ENCODE measurements at places on chromosomes 7 and 10.

- DNase-seq = no peak
Measured at GRCh38 chr10:66505003-66505657, 420.7 kb upstream of the LRRTM3 start.

GRCh38 chr10:21535494-21535965 is 1.5 kb downstream of the MLLT10 start:
- DNase-seq = no peak

GRCh38 chr10:72030762-72031543 is 57.4 kb downstream of the SPOCK2 start:
- DNase-seq = no peak

GRCh38 chr7:92451645-92452044 is 4.4 kb downstream of the GATAD1 start:
- no peak for DNase-seq

- no peak for DNase-seq
Measured at GRCh38 chr7:157272351-157273207, 64.2 kb upstream of the DNAJB6 start.

- DNase-seq = no peak
Measured at GRCh38 chr7:146022776-146023175, 93.8 kb upstream of the CNTNAP2 start.

DNA sequence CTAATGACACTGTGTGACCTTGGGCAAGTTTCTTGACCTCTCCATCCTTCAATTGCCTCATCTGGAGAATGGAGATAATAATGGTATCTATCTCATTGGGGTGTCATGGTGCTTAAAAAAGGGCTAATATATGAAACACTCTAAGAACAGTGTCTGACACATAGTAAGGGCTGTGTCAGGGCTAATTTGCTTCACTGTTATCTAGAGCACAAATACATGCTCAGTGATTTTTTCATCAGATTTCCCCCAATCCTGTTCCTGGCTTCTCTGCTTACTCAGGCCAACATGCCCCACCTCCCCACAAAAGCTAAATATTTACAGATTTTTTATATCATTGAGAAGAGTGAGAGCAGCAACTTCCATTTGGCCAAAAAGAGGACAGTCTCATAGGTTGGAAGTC is 20.6 kb downstream of the WIPF3 start:
- DNase-seq = no peak

DNA sequence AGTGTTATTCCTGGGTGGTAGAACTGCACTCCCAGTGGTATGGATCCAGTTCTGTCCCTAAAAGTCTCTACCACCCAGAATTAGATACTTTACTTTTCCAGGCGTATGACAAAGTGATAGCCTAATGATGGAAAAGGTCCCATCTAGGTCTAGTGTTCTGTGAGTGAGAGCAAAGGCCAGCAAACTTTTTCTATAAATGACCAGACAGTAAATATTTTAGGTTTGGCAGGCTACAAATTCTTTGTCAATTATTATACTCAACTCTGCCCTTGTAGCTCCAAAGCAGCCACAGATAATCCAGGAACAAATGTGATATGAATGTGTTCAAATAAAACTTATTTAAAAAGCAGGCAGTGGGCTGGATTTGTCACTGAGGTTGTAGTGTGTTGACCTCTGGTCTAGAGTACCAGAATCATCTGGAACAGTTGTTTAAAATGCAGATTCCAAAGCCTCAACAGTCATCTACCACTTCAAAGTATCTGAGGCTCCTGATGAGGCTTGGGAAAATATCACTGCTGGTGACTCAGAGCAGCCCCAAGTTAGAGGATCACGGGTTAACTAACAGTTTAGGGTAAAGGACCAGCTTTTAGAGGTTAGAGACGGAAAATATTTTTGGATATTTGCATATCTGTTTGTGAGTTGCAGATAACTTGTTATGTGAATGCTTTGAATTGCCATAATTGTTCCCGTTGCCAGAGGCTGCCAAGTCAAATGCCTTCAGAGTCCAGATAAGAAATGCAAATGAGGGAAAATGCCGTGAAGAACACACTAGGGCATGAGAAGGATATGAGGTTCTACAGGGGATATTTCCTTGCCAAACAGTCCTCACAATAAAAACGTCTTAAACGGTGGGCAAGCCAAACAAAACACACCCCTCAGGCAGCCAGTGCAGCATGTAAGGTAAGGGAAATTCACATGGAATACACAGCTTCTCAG is 19.4 kb downstream of the NRAP start:
- DNase-seq = no peak

DNA sequence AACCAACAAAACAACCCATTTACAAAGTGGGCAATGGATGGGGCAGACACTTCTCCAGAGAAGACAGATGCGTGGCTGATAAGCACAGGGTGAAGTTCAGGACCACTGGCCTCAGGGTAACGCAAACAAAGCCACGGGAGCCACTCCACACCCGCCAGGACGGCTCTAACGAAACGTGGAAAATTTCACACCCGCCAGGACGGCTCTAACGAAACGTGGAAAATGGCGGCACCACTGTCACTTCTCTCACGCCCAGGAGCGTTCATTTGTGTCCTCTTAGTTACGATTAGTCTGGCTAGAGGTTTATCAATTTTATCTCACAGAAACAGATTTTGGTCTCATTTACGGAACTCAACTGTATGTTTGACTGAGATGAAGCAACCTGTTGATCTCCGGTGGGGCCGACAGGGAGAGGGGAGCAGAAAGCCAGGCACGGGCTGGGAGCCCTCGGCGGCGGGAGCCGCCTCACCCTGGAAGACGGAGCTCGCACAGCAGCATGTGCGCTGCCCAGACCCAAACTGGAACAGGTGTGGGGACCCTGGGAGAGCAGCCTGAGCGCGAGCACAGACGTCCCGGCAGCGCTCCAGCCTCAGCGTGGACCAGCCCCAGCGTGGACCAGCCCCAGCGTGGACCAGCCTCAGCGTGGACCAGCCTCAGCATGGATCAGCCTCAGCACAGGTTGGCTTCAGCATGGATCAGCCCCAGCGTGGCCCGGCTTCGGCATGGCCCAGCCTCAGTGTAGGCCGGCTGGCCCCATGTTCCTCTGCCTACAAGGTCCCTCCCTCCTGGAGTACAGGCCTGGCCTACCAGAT is 243.5 kb downstream of the MAD1L1 start:
- no peak for DNase-seq

- no peak for DNase-seq
Measured at GRCh38 chr10:69994262-69994661, 58.4 kb upstream of the MACROH2A2 start.

GRCh38 chr7:2734084-2734686 is 46.2 kb downstream of the AMZ1 start:
- DNase-seq = no peak

GRCh38 chr10:7329219-7329618 is 81.6 kb downstream of the SFMBT2 start:
- DNase-seq = no peak

- no peak for DNase-seq
Measured at GRCh38 chr7:146575903-146576302, 459.3 kb downstream of the CNTNAP2 start.

GRCh38 chr10:94489107-94489506 is 56.5 kb upstream of the HELLS start:
- no peak for DNase-seq

GRCh38 chr7:44622342-44623151 is 16.1 kb downstream of the OGDH start:
- no peak for DNase-seq

- DNase-seq = no peak
Measured at GRCh38 chr7:15015545-15016314, 113.2 kb upstream of the DGKB start.

- DNase-seq = no peak
Measured at GRCh38 chr10:77771851-77772250, 134.2 kb upstream of the KCNMA1 start.

DNA sequence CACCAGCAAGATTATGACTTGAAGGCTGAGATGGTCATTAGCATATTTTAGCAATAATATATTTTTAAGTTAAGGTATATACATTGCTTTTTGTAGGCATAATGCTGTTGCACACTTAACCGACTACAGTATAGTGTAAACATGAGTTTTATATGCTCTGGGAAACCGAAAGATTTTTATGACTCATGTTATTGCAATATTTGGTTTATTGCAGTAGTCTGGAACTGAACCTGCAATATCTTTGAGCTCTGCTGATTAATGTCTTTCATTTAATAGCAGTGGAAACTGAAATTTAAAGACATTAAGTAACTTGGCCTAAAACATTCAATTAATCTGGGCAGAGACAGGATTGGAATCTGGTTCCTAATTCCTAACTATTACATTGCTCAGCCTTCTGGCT is 266.7 kb upstream of the PLXDC2 start:
- no peak for DNase-seq

DNA sequence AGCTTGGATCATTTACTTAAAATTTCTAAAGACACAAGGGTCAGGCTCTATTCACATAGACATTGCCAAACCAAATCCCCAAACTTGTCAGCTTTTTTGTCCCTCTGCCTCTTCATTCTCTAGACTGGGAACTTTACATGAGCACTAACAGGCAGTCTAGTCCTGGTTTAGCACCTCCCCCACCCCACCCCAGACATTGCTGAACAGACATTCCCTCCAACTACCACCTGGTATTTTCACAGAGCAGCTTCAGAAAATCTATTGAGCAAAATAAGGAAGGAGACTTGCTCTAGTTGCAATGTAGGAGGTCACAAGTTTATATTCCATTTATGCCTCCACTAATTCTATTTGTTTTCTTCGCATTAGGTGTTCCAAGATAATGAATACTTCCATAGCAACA is 56.8 kb upstream of the AASS start:
- DNase-seq = no peak

DNA sequence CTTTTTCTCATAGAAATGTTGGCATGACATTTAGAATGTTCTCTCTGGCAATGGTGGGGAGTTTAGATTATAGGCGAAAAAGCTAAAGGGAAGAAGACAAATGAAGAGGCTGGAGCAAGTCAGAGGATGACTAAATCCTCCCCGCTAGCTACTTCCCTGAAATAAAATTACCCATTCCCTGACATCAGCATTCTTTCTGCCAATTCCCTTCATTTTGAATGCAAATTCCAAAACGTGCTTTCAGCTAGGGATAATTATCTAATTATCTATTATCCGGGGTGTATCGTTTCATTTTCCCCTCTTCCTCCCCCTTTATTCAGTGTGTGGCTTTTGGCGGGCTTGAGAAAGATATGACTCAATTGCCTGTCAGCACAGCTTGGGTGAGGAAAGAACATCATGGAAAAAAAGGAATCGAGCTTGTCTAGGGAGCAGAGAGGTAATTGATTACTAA is 672.3 kb downstream of the TNS3 start:
- DNase-seq = no peak

- DNase-seq = no peak
Measured at GRCh38 chr7:36048141-36048901, 104.7 kb upstream of the EEPD1 start.

- DNase-seq = no peak
Measured at GRCh38 chr10:131638049-131638879, 262.5 kb upstream of the PPP2R2D start.

DNA sequence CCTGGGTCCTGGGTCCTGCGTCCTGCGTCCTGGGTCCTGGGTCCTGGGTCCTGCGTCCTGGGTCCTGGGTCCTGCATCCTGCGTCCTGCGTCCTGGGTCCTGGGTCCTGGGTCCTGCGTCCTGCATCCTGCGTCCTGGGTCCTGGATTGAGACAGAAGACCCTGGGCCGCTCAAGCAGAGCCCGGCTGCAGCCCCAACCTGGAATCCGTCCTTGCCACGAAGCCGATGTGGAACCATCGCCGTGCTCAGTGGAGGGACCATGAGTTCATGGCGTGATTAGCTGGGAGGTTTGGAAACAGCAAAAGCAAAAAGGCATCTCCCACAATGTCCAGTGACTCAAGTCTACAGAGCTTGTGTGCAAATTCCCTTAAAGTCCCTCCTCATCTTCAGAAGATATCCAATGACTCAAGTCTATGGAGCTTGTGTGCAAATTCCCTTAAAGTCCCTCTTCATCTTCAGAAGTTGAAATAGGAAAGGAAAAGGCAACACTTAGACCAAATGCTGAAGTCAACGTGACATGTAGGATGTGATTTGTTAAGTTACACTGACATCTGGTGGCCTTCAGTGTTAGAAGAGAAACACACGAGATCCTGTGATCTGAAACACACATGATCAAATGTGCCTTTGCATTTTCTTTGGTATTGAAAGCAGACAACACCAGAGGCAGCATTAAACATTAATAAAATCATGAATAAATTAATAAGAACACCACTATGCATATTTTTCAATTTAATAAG is 179.9 kb downstream of the PTPRN2 start:
- no peak for DNase-seq

- DNase-seq = no peak
Measured at GRCh38 chr10:68837626-68838322, 10.4 kb downstream of the STOX1 start.

- no peak for DNase-seq
Measured at GRCh38 chr10:23530079-23530478, 91.2 kb downstream of the OTUD1 start.

GRCh38 chr7:75532639-75533038 is 40.5 kb downstream of the SPDYE5 start:
- no peak for DNase-seq

GRCh38 chr7:29593459-29593858 is 29.8 kb downstream of the PRR15 start:
- DNase-seq = no peak

- no peak for DNase-seq
Measured at GRCh38 chr10:59847326-59847725, 59.0 kb downstream of the CCDC6 start.

GRCh38 chr10:12337453-12338372 is 11.6 kb upstream of the CAMK1D start:
- DNase-seq = no peak

DNA sequence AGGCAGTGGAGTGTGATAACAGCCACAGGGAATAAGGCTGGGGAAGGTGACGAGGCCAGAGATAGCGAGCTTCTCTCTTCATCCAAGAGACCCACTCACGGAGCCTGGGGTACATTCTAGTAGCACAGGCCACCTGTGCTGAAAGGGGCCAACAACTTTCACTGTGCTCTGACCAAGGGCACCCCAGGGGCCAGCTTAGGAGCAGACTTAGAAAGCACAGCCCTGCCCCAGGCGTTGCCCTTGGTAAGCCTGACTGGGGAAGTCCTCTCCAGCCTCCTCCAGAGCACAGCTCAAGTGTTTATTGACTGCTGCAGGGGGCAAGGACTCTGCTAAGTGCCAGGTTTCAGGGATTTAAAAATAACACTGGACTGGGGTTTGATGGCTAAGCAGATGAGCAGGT is 44.7 kb downstream of the EBF3 start:
- DNase-seq = no peak

- DNase-seq = no peak
Measured at GRCh38 chr7:31028417-31028992, 23.6 kb upstream of the ADCYAP1R1 start.
